Fibroblast of lung (primary cell): ENCODE measurements at places on chromosomes 6 and 20. TPM values are rescaled to one million over a fixed set of nuclear protein-coding genes. Genes with fewer than 3 reads are reported as not detected.

UNC5CL gene
- 0.17 and 0.26 TPM in 2 replicates for total RNA-seq

- no peak for DNase-seq
Observed at GRCh38 chr6:125432963-125433362, 131.2 kb upstream of the HDDC2 start.

DNA sequence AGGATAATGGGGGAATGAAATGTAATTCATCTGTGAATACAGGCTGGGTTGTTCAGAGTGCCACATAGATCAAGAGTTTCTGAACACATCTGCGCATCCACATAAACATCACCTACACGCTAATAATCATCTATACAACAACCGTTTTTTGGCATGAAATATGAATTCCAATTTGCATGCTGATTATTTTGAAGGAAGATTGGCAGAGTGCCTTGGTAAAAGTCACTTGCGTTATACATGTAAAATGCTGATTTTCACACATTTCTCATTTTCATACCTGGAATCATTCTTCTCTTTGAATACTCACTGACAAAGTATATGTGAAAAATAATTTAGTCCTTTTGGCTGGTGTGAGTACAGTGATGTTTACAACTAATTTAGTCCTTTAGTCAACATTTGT is 17.7 kb downstream of the COL9A1 start:
- no peak for DNase-seq

- peak; percentile 68 for DNase-seq
Observed at GRCh38 chr6:122798099-122798641, 9.1 kb downstream of the SMPDL3A start.

GRCh38 chr20:57909763-57910331 is 200.0 kb upstream of the PMEPA1 start:
- DNase-seq: no peak
